NCI-H510A treated with DMSO at 0.1 percent for 48 hours (cell line): ENCODE measurements at places on chromosomes 6 and 20.

- no peak for DNase-seq
Observed at GRCh38 chr20:19690462-19690861, 67.6 kb upstream of the RIN2 start.

GRCh38 chr20:25224941-25225340 is 22.9 kb upstream of the PYGB start:
- no peak for DNase-seq

GRCh38 chr20:32473231-32474008 is 111.7 kb downstream of the NOL4L start:
- no peak for DNase-seq

- DNase-seq, result no peak
Observed at GRCh38 chr6:137403855-137404254, 90.3 kb downstream of the OLIG3 start.

- DNase-seq, result no peak
Observed at GRCh38 chr6:16236631-16237199, 1.7 kb upstream of the GMPR start.

DNA sequence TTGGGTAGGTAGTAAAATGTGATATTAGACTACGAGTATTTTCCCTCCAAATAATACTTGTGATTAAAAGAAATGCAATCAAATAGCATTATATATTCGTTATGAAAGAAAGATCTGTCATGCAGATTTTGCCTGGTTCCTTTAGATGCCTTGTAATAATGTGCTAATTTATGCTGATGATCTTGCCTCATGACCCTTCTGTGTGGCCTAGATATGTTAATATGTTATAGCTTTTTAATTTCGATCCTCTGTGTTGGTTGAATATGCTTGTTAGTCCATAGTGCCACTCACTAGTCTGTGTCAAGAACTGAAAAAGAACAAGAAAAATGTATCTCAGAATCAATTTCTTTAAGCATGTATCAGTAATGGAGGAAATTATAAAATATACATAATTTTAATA is 31.9 kb downstream of the CDKAL1 start:
- DNase-seq, result no peak

DNA sequence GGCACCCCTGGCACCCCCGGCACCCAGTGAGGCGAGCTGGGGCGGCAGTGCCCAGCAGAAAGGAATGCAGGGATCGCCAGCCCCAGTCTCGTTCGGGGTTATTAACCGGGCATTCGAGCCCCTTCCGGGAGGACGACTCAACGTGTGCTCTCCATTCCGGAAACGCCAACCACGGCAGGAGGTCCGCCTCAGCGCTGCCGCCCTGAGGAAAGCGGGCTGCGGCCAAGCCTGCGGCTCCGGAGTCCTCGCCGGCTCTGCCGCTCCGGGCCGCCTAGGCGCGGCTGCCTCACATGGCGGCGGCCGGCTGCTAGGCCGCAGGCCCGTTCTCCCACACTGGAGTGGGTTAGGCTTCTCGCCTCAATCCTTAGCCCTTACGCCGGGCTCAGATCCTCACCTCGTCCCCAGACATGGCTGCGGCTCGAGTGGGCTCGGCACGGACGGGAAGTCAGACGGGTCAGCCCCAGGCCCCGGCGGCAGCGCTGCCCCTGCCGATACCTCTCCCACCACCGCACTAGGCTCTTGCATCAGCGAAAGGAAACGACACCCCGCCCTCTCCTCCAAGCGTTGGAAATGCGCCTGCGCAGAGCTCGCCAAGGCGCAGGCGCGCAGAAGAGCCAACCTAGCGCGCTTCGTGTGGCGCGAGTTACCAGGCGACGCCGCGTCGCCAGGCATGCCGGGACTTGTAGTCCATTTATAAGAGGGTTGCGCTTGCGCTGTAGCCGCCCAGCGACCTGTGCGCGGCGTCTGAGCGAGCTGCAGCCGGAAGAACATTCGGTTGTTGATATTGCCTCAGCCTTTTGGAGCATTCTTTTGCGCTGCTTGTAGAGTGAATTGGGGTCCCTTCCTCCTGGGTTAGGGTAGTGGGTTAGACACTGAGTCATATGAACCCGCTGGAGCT is at the start of gene EIF2S2:
TSS of gene EIF2S2 (minus strand) at position 542 of the 898 bp plus-strand sequence. CDS start at position 409, 133 bp downstream.
- peak; percentile 98 for DNase-seq

DNA sequence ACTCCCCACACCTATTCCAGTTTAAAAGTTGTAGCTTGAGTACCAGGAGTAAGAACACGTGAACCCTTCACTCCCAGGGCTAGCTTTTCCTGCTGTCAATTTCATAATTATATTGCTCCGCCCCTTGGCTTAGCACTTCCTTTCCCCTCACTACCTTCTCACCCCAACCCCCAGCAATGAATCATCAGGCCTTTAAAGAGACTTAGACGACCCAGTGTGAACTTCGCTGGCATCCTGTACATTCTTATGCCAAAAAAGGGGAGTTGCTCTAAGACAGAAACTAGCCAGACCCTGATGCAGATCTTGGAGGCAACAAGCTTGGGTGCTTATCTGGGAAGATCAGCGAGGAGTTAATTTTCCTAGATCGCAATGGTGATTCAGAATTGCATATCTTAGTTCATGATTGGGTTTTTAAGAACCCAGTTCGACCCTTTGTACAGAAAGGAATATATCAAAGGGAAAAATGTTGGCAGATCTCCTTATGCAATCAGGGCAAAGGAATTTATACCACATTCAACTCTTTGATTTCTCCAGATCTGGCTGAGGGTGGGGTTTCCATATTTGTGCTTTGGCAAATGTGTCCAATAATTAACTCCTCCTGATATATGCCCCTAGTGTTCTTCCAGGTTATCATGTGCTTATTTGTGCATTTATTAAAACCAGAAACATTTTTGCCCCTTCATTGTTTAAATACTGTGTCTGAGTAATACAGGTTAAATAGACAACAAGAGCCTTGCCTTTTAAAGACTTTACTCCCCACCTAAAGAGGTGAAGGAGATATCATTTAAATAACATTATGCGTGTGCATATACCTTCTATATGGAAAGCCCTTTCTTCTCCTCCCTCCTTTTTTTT is 8.1 kb upstream of the ATXN1 start:
- no peak for DNase-seq

GRCh38 chr6:39938773-39939654 is 4.8 kb upstream of the MOCS1 start:
- peak; percentile 92 for DNase-seq

- DNase-seq, result no peak
Observed at GRCh38 chr6:122116119-122116834, 283.2 kb upstream of the HSF2 start.

DNA sequence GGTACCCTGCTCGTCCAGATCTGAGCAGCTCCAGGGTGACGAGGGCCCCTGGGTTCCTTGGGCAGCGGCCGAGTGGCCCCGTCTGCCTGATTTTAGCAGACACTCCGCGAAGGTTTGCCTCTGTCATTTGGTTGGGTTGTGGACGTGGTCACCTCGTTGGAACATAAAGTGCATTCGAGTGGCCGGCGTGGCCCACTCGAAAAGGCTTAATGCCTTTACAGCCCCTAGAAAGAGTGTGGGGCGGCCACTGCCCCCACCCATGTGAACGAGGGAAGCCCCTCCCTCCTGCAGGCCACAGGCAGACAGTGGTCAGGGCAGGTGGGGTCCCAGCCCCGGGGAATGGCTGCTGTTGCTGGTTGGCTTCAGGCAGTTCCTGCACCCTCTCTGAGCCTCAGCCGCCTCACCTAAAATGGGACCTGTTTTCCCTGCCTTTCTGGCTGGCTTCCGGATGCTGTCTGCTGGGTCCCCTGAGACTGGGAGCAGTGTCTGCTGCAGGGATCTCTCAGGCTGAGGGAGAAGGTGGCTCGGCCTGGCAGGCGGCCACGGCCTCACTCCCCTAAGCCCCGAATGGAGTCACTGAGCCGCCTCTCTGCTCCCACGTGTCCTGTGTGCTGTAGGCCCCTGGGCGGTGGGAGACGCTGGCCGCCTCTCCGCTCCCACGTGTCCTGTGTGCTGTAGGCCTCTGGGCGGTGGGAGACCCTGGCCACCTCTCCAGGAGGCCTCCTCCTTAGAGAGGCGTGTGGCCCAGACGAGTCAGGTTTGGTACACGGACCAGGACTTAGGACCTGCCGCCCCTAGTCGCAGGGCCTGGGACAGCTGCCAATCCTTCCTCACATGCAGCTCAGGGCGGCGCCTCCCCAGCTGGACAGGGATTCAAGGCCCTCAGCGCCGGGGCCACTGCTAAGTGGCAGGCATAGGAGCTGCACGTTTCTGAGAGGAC is 233.0 kb downstream of the ERMARD start:
- peak; percentile 24 for DNase-seq

DNA sequence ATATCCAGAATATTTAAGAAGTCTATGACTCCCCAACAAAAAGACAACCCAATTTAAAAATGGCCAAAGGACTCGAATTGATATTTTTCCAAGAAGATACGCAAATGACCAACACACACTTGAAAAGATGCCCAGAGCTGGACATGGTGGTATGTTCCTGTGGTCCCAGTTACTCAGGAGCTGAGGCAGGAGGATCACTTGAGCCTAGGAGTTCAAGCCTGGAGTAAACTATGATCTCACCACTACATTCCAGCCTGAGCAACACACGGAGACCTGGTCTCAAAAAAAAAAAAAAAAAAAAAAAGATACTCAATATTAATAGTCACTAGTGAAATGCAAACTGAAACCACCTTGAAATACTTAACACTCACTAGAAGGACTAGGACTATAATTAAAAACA is 12.2 kb upstream of the ARMC2 start:
- no peak for DNase-seq

- no peak for DNase-seq
Observed at GRCh38 chr20:35953387-35954199, 709 bp downstream of the SCAND1 start.

GRCh38 chr20:25360631-25361286 is 29.9 kb downstream of the ABHD12 start:
- peak; percentile 54 for DNase-seq

GRCh38 chr6:113854531-113855499 is 2.3 kb upstream of the MARCKS start:
- peak; percentile 16 for DNase-seq

DNA sequence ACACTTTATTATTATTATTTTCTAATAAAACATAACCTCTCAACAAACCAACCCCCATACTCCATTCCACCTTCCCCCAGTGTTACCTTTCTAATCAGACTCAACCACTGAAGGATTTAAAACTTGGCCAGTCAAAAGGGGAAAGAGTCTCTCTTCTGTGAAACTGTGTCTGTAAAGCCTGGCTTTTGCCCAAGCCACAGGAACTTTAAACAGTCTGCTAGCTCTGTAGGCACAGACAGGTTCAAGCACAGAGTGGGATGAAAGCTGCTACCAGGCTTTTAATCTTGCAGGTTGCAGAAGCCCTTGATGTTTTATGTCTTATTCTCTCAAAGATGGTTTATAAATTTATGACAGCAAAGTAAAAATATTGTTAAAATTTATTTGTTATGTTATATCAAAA is 585.7 kb downstream of the TENT5A start:
- DNase-seq, result no peak

DNA sequence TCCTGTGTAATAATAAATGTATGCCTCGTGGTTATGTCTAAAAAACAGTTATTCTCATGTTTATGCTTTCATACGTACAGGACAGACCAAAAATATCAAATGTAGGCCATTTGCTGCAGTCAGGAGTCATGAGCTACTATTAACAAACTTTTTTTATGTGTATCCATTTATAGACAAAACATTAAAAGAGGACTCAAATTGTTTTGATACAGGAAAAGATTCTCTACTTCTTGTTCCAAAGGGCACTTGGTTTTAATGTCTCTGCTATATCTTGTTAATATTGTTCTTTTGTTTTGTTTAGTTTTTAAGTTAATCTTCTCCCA is 155.2 kb downstream of the ZDHHC14 start:
- no peak for DNase-seq

DNA sequence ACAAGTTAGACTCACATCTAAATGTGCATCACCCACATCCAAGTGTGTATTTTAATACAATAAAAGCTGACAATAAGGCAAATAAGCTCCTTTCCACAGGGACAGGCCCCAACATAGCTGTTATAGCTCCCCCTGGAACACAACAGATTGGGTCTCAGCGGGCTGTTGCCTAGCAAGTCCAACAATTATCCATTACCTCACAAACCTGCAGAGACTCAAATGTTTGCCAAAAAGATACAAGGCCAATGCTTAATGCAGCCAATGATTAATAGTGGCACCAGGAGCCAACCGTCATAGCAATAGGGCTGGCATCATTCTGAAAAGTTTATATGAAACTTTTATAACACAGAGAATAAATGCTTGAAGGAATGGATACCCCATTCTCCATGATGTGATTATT is 35.7 kb downstream of the EPB41L2 start:
- DNase-seq, result no peak

DNA sequence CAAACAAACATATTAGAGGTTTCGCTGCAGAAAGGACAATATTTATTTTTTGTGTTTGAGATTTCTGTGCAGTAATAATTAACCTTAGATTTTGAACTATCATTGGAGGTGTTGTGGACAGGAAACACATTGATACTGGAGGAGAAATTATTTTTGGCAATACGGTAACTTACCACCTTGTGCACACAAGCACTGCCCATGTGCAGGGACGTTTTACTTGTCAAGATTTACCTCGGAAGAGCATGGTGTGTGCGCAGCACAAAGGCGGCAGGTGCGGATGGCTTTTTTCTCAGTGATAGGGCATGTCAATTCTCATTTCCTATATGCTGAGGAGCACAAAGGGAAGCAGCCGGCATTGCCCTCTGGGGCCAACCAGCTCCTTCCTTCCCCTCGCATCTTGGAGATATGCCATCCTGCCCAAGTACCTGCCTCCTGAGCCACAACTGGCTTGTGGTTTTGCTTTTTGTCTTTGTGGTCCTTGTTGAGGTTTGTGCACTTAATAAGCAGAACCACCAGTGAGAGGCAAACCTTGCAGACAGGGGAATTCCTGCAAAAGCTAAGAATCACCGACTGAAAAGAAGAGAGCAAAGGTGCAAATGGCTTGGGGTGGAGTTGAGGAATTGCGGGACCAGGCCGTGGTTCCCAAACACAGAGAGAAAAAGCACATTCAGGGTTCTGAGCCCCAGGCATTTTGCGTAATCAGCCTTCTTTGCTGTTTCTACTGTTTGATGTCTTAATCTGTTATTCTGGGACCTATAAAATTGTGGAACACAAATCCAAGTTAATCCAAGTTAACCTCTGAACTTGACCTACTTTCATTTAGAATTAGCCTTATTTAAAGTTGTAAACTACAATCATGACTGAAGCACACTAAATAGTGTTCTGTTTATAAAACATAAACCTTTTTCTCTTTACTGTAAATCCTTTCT is 21.9 kb downstream of the SAMD5 start:
- DNase-seq, result no peak

GRCh38 chr6:169169375-169169774 is 84.3 kb downstream of the THBS2 start:
- no peak for DNase-seq

DNA sequence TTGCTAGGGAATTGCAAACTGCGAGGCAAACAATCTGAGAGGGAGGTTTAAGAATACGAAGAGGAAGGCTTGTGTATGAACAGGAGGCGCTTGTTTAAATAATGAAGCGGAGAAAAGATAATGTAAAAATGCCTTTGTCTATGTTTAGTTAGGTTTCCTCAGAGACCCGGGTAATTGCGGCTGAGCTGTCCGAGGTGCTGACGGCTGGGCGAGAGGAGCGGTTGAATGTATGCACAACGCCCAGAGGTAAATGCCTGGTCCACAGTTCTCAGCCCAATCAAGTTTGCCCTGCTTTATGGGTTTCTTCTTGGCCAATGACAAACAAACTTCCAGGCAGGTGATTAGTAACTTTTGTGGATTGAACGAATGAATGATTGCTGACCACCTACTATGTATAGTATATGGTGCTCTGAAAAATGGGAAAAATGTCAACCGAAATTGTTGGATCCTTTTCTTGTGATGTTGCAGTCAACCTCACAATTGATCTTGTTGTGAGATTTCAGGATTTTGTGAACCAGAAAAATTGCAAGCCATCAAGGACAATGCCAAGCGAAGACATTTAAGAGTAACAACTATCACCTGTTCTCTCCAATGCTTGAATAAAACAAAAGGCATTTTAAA is 38.3 kb upstream of the SLC32A1 start:
- DNase-seq, result no peak

- no peak for DNase-seq
Observed at GRCh38 chr6:108169464-108170331, 3.9 kb downstream of the NR2E1 start.
